Frontal cortex (tissue), 4 donors: ENCODE measurements at places on chromosomes 6 and 20.
A peak's percentile ranks its signal among the peaks of the same experiment; 100 is the strongest.

- no peak for DNase-seq
Observed at GRCh38 chr20:32140603-32141002, 31.1 kb downstream of the TM9SF4 start.

DNA sequence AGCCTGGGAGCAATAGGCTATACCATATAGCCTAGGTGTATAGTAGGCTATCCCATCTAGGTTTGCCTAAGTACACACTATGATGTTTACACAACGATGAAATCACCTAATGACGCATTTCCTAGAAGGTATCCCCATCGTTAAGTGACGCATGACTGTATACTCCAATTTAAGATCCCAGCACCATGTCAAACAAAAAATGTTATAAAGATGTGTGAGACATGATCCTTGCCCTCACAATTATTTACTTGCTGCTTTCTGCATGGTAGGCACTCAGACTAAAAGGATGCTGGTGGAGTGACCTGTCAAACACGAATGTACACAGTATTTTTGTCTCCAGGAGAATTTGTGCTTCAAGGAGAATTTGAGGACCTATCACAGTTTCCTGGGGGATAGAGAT, 32.3 kb downstream of the SNAP25 start:
- DNase-seq: no peak

- DNase-seq: no peak
Observed at GRCh38 chr20:58224097-58224496, 4.4 kb downstream of the ANKRD60 start.

DNA sequence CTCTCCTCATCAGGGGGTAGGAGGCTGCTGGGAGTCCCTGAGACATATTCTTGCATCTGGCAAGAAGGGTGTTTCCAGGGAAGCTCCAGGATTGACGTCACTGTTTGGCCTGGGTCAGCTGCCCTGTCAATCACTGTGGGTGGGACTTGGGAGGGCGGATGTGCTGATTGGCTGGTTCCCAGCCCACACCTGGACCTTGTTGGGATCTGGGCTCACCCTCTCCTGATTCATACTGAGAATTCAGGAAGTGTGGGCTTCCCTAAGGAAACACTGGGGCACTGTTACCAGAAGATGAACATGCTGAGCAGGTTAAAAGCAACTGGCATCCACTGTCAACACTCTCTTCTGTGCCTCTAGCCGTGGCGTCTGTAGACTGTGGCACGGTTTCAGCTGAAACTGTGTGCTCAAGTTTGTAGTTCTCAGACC, 36.5 kb downstream of the CDH26 start:
- no peak for DNase-seq

DNA sequence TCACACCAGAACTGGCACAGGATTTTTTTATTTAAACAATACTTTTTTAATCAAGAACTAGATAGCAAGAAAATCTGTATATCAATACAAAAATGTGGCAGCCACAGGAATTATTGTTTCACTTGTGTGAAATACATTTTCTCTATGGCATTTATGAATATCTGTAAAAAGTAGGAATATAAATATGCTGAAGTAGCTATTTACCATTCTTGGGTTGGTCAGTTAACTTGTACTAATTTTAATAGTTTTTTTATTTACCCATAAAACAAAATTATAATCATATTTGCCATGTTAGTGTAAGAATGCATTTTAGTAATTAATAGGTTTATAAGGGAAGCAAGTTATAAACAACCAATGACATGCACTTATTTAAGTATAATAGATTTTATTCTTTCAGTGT, 31.4 kb upstream of the TMEM30A start:
- no peak for DNase-seq

- DNase-seq: no peak
Observed at GRCh38 chr20:35020108-35020928, 64.7 kb downstream of the MYH7B start.

- DNase-seq: no peak
Observed at GRCh38 chr6:36566418-36566905, 19.2 kb upstream of the STK38 start.

DNA sequence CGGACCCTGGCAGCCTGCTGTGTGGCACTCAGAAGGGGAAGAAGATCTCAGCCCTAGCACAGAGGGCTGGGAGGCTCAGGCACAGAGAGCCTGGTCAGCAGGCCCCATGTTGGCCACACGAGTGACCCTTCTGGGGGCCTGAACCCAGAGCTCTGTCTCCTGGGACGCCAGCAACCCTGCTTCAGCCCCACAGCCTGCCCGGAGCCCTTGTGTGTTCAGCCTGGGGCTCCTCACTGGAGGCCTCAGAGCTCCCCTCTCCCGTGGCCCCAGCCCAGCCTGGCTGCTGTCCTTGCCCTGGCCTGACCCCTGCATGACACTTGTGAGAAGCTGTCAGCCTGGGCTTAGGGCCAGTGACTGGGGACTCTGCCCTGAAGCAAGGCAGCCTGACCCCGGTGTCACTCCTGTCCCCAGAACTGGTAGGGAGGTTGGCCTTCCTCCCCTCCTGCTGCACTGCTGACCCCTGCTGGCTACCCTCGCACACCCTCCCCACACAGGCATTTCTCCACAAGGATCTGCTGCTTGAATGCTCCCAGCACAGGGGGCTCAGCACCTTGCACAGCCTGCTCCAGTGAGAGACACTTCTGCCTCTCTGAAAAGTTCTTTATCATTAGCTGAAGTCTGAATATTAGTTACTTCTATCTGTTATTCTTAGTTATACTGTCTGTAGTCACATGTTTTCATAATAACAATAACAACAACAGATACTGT, 15.4 kb upstream of the IP6K3 start:
- DNase-seq: peak; percentile 52

DNA sequence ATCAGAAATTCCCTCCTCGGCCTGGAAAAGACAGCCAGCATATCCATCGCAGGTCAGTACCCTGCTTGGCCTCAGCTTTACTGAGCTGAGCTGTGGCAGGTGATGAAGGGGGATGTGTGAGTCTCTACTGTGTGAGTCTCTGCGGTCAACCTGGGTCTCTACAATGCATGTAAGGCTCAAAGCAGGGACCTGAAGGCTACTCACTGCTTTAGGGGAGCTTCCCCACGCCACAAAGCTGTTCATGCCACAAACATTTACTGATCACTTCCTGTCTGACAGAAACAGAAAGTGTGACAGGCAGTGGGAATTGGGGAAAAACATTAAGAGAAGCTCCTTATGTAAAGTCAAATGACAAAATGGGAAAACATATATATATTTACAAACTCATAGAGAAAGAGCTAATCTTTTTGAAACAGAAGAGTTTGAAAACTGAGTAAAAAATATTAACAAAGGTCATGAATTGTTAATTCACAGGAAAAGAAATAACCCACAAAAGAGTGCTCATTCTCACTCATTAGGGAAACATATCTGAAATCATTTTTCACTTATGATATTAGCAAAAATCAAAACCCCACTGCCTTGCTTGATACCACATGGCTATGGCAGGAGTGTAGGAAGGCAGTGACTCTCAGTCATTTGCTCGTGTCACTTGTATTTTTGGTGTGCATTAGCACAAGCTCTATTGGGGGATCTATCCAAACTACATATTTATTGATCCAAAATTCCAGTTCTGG, 5.8 kb downstream of the BTN3A3 start:
- no peak for DNase-seq
